ENCODE measurements at places on chromosomes 1 and 21.

- no peak for DNase-seq
These were observed 1.4 kb downstream of the PEA15 start for GRCh38 chr1:160206421-160207117.

DNA sequence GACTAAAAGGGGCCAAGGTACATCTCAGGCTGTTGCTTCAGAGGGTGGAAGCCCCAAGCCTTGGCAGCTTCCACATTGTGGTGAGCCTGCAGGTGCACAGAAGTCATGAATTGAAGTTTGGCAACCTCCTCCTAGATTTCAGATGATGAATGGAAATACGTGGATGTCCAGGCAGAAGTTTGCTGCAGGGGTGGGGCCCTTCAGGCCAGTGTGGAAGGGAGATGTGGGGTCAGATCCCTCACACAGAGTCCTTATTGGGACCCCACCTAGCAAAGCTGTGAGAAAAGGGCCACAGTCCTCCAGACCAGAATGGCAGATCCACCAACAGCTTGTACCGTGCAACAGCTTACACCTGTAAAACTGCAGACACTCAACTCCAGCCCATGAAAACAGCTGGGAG is 67.4 kb upstream of the PTGS2 start:
- DNase-seq = no peak

DNA sequence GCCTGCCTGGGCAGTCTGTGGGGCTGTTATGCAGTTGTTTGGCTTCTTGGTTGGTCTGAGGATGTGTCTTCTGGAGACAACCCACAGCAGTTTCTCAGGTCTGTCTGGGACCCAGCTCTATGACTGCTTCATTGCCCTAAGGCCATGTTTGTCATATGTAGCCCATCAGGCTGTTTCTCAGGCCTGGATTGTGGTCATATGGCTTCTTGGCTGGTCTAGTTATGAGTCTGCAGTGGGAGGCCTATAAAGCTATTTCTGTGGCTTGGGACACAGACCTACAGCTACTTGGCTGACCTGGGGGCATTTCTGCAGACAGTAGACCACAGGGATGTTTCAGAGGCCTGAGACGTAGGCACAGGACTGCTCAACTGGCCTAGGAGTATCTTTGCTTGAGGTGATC is 41.5 kb downstream of the CHIA start:
- no peak for DNase-seq

GRCh38 chr1:117312453-117313138 is 54.7 kb upstream of the MAN1A2 start:
- no peak for DNase-seq

DNA sequence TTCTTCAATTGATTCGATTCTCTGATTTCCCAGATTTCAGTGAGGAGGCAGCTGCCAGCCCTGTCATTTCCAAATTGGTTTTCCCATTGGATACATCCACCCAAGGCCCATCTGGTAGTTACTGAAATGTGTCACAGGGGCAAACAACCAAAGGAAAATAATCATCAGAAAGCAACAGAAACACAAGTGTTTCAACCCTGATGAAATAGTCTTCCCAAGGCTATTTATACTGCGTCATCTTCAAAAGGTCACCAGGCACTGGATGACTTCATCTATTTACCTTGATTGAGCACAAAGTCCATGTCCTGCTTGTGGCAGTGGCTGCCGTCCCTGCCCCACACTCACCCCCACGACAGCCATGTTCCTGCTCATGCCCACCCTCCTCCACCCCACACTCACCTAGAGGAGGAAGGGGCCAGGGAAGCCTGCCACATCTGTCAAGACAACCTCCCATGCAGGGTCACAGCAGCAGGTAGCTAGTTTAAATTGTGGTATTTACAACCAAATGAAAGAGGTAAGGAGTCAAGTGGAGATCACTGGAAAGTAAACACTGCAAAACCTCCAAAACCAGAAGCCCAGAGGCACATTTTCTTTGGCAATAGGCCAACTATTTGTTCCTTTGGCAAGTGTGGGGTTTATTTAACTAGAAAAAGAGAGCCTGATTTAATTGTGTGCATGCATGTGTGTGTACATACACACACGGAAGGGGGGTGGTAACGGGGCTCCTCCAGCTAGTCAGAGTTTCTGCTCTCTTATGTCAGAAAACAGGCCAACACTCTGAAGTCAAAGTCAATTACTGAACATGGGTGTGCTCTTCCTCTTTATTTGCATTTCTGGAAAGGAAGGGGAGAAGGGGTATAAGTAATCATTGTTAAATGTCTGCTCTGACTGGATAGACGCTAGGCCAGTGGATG is 49.5 kb upstream of the RAB4A start:
- no peak for DNase-seq

GRCh38 chr21:41786509-41786987 is 19.7 kb upstream of the RIPK4 start:
- DNase-seq = no peak

GRCh38 chr1:50415235-50416149 is 7.8 kb downstream of the DMRTA2 start:
- no peak for DNase-seq

GRCh38 chr1:170886460-170886859 is 48.9 kb upstream of the MROH9 start:
- no peak for DNase-seq

- no peak for DNase-seq
These were observed 89.3 kb downstream of the PLD5 start for GRCh38 chr1:242435200-242435599.

GRCh38 chr21:39094087-39094780 is 89.0 kb downstream of the PSMG1 start:
- no peak for DNase-seq

DNA sequence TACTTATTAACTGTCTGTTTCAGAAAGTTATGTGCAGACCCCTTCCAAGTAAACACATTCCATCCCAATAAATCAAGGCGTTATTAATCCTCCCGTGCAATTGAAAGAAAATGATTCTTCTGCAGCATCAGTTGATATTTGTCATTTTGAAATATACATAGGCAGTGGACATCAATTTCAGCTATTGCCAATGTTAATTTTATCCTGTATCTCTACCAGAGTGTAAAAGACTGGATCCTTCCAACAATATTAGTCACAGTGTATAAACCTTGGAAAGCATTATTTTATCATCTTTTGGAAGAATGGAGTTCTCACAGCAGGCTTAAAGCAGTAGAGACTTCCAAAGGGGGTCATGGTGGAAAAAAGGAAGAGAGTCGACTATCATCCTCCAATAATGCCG is 150.4 kb downstream of the CYYR1 start:
- DNase-seq = no peak

- no peak for DNase-seq
These were observed 9.8 kb downstream of the ABCG1 start for GRCh38 chr21:42228709-42229220.

DNA sequence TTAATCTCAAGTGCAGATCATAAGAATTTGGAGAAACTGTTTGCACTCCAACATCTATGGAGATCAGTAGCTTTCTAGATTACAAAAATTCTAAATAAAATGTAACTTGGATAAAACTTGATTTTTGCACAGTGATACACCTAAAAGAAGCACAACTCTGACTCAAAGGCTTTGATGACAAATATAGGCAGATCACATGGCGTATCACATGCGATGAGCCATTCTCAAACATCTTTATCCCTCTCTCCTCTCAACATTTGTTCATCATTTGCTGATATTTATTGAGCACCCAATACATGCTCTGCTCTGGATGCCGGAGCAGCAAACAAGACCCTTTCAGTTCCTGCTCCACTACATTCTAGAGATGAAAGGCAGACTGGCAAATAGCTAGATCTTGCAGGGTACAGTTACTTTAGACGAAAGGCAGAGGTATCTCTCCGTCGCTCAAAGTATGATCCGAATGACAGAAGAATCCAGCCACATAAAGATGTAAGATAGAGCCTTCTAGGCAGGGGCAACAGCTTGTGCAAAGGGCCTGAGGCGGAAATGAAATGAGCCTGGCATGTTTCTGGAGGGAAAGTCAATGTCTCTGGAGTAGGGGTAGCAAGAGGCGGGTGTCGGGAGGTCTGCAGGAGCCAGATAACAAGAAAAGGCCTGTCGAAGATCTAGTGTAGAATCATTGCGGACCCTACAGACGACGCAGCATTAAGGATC is 145.8 kb upstream of the ERRFI1 start:
- DNase-seq = no peak

DNA sequence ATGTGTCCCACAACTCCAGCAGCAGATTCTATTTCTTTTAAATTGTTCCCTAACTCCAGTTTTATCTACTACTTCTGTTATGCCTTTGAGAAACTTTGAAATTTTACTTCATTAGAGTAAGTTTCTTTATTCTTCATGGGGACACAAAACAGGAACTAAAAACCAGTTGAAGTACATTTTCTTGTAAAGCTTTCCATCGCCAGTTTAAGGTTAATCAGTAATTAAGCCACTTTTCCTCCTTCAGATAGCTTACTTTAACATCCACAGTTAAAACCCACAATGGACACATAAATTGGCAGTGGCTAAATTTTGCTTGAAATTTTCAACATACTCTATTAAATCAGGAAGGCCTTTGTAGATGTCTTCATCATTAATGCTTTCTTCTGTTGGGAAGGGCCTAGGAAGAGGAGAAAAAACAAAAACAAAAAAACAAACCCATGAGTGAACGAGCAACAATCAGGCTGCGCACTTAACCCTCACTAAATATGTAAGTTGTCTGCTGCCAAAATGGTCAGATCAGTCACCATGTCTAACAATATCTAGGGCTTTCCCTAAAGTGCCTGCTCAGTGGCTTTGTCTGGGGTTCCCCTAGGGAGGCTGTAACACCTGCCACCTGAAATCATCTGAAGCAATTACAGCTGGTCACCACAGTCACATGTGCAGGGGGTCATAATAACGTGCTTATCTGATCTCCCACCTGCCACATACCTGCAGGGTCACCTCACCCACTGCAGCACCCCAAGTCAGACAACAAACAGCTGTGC is 187.9 kb downstream of the VAV3 start:
- DNase-seq = no peak
